ENCODE measurements at places on chromosomes 6 and 20. TPM values are rescaled to one million over a fixed set of nuclear protein-coding genes. Genes with fewer than 3 reads are reported as not detected.

The LY6G6D gene
- not detected for total RNA-seq

DNA sequence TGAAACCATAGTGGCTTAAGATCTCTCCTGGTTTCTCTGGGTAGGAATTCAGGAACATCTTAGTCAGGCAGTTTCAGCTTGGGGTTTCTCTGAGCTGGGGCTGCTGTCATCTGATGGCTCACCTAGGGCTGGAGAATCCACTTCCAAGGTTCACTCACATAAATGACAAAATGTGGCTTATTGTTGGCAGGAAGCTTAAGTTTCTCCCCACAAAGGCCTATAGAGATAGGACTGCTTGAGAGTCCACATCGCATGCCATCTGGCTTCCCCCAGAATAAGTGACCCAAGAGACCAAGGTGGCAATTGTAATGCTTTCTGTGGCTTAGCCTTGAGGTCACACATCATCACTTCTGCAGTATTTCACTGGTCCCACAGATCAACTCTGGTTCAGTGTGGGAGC is 131.4 kb downstream of the EDN1 start:
- no peak for DNase-seq

- DNase-seq, result no peak
Observed at GRCh38 chr6:110481081-110481480, 4.7 kb upstream of the SLC22A16 start.

GRCh38 chr20:16132036-16132798 is 441.0 kb downstream of the KIF16B start:
- no peak for DNase-seq

DNA sequence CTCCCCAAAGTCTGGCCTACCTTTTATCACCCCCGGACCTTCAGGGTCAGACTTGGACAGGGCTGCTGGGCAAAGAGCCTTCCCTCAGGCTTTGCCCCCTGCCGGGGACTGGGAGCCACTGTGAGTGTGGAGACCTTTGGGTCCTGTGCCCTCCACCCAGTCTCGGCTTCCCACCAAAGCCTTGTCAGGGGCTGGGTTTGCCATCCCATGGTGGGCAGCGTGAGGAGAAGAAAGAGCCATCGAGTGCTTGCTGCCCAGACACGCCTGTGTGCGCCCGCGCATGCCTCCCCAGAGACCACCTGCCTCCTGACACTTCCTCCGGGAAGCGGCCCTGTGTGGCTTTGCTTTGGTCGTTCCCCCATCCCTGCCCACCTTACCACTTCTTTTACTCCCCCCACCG is 10.3 kb downstream of the VEGFA start:
- no peak for DNase-seq

GRCh38 chr6:111347589-111347988 is 135.4 kb downstream of the REV3L start:
- no peak for DNase-seq

DNA sequence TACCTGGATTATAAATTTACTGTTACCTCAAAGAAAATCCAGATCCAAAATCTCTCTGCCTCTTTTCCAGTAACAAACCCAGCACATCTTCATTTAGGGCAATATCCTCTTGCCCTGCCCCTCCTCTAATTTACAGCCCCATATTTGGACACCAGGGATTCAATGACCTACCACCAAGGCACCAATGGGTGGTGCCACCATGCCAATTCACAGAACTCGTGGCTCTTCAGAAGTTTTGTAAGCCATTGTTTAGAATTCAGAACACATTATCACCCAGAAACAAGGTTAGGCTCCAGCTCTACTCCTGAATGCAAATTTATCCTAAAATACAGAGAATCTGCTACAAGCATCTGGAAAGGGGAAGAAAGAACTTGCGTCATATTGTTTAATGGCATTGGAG is 67.8 kb upstream of the SASH1 start:
- DNase-seq, result no peak

GRCh38 chr6:42537536-42537935 is 26.3 kb upstream of the UBR2 start:
- no peak for DNase-seq

DNA sequence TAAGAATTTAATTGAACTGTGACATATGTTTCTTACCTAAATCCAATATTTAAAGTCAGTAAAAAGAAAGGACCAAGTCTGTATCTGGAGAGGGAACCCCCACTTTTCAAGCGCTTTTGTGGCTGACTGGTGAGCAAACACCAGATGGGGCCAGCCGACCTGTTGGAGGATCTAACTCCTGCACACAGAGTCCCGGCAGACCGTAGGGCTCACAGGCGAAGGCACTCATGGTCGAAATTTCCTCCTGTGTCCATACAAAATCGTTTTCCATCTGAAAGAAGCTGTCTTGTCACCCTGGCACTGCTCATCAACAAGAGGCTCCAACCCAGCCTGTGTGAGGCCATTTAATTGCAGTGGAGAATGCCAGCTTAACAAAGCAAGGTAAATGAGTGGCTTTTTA is 94.0 kb downstream of the SCML4 start:
- DNase-seq, result no peak

- DNase-seq, result no peak
Observed at GRCh38 chr20:46077642-46078305, 12.0 kb downstream of the NCOA5 start.

GRCh38 chr6:118101831-118102345 is 194.8 kb downstream of the SLC35F1 start:
- no peak for DNase-seq

The APCDD1L gene
- total RNA-seq, result not detected

- DNase-seq, result no peak
Observed at GRCh38 chr6:49978332-49979226, 9.2 kb upstream of the DEFB113 start.

GRCh38 chr6:167572841-167573271 is 248.0 kb downstream of the TTLL2 start:
- DNase-seq, result no peak

The EYS gene
- 0.78 TPM for total RNA-seq

GRCh38 chr6:147057705-147058342 is 146.4 kb upstream of the STXBP5 start:
- DNase-seq, result no peak

GRCh38 chr6:150696190-150696589 is 96.5 kb downstream of the PLEKHG1 start:
- DNase-seq, result no peak

DNA sequence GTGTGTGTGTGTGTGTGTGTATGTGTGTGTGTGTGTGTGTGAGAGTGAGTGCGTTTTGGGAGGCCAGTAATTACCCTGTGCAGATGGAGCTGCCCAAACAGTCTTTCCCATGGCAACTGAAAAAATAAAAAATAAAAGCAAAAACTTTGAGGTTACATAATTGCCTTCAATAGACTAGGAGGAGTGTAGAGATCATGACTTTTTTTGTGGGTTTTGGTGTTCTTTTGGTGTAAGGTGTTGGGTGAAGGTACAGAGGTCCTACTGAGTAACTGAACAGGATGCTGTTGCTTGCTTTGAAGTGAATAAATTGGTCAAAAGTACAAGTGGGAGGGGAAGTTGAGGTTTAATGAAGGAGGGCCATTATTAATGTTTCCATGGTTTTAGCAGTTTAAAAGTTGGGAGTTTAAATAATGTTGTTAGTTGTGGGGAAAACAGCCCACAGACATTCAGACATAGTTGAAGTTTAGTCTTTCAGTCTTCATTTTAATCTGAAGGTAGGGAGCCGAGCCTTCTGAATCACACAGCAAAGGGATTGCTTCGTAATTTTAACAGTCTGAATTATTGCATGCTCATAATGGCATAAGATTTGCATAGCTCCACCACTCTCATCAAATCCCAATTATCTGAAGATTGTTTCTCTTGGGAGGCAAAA is 251.4 kb downstream of the PRL start:
- no peak for DNase-seq
